ENCODE measurements at places on chromosomes 4 and X.

- DNase-seq, result no peak
Measured at GRCh38 chr4:76624241-76624681, 189.2 kb downstream of the SHROOM3 start.

GRCh38 chr4:7475207-7475606, 40.5 kb upstream of the PSAPL1 start:
- DNase-seq, result no peak

GRCh38 chrX:121755541-121755940, 708.1 kb downstream of the GLUD2 start:
- DNase-seq, result no peak

DNA sequence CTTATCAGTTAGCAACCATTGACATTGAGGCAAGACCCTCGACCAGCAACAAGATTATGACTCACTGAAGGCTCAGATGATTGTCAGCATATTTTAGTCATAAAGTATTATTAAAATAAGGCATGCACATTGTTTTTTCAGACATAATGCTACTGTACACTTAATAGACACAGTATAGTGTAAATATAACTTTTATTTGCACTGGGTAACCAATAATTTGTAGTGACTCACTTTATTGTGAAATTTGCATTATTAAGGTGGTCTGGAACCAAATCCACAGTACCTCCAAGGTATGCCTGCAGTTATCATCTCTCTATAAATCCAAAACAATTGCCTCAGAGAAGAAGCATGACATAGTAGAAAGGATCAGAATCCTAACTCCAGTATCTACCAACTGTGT, 330.1 kb upstream of the SMIM31 start:
- DNase-seq, result no peak

- DNase-seq, result no peak
Measured at GRCh38 chr4:15714646-15715435, 12.0 kb downstream of the BST1 start.

- DNase-seq, result no peak
Measured at GRCh38 chr4:135032670-135033069, 831.1 kb upstream of the PABPC4L start.

GRCh38 chrX:125132274-125132673, 187.4 kb upstream of the TEX13C start:
- no peak for DNase-seq

GRCh38 chr4:185713731-185714130, 98.3 kb downstream of the SORBS2 start:
- no peak for DNase-seq

GRCh38 chr4:84878546-84878945, 87.9 kb downstream of the WDFY3 start:
- no peak for DNase-seq

DNA sequence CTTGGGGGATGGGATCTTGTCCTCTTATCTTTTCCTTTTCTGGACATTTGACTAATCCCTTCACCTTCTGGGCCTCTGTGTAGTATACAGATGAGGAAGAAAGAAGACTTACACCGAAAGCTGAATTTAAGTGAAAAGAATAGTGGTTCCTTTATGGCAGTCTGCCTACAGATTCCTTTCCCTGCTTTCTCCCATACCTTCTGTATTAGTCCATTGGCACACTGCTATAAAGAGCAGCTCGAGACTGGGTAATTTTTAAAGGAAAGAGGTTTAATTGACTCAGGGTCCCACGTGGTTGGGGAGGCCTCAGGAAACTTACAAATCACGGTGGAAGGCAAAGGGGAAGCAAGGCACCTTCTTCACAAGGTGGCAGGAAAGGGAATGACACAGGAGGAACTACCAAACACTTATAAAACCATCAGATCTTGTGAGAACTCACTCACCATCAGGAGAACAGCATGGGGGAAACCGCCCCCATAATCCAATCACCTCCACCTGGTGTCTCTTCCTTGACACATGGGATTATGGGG, 34.0 kb upstream of the CD38 start:
- no peak for DNase-seq

GRCh38 chr4:28373601-28374000, 1513.0 kb downstream of the STIM2 start:
- DNase-seq, result no peak

- no peak for DNase-seq
Measured at GRCh38 chr4:127403471-127404084, 229.2 kb upstream of the INTU start.

- no peak for DNase-seq
Measured at GRCh38 chrX:41167888-41168287, 82.6 kb downstream of the USP9X start.

DNA sequence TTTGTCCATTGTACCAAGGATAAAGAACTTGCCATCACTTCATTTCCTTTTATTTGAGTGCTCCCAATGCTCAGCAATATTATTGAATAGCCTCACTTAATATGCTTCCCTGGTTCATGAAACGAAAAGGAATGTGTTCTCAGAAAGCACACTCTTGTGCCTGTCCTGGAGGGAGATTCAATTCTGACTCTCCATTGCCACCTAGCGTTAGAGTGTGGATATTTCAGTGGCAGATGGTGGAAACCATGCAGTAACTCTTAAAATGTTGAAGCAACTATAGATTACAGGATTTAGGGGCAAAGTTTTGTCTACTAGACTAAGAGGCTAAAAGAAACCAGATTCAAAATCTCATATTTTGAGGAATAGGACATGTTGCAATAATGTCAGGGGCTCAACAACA, 36.0 kb downstream of the GAB3 start:
- no peak for DNase-seq

DNA sequence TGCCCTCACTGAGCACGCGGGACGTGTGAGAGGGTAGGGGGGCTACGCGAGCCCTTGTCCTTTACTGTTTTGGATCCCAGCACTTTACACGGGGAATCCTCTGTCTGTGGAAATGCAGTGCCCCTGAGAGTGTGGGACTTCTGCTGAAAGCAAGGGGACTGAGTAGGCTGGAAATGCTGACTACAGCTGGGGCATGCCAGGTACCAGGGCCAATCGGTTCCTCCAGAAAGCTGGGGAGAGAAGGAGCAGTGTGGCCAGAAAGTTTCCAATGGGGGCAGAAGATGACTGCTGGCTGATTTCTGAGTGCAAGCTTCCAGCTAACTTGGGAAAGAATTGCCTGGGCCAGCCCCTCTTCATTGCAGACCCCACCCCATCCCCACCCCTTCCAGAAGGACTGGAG, 1.5 kb downstream of the NHSL2 start:
- DNase-seq, result no peak

DNA sequence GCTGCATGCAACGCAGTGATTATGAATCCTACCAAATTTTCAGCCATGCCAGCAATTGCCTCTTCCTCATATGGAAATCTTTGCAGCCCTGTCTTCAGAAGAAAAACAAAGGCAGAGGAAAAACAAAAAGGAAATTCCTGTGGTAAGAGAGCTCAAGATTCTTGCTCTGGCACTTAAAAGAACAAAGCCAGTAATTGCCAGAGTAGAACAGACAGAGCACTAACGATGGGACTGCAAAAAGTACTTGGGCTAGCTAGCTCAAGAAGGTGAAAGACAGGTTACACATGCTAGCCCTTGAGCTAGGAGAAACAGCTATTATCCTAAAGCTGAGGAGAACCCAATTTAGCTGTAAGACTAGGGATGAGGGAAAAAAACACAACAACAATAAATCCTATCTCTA, 582.3 kb downstream of the KCNIP4 start:
- no peak for DNase-seq

GRCh38 chr4:26717332-26717731, 133.4 kb downstream of the TBC1D19 start:
- DNase-seq, result no peak

GRCh38 chr4:163378661-163379060, 35.0 kb downstream of the NPY5R start:
- no peak for DNase-seq

DNA sequence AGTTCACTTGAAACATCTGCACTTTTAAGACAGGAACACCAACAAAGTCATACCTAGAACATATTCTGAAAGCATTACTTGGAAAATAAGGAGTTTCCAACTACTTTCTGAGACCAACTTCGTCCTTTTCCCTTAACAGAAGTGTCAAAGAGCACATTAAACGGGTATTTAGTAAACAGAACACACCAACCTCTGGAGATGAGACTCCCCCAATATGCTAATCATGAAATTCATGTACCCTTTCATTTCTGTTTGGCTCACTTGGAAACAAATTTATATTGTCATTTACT, 69.2 kb downstream of the NOCT start:
- DNase-seq, result no peak

- DNase-seq, result no peak
Measured at GRCh38 chrX:110182362-110182761, 135.5 kb downstream of the AMMECR1 start.

DNA sequence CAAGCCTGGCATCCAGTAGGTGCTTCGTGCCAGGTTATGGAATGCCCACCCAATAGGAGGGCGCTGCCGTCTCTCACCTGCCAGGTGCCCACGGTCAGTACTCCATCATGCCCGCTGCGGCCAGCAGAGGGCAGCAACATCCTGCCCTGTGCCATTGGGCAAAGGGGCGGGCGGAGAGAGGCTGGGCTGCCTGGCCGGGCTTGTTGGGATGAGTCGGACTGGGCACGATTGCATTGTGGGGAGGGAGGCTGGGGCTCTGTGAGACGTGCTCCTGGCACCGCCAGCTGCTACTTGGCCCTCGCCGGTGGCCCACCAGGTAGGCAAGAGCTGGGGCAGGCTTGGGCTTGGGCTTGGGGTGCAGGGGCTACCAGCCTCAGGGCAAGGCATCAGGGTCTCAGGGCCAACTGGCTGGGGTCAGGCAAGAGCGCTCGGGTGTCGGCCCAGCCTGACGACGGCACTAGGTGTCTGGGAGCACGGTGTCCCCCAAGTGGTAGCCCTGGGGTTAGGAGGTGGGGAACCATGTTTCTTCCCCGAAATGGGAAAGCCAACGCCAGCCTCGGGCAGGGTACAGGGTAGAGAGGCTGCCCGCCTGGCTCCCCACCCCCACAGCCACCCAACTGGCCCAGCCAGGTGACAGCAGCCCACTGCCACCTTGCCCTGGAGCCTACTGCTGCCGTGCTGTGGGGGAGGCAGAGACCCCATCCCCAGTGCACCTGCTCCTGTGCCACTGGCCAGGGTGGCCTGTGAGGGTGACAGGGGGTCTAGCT, at the start of gene PLXNB3:
Gene PLXNB3, plus strand, starts transcription at position 261 of the 767 bp plus-strand sequence. CDS start 1,287 bp downstream, outside the sequence.
- DNase-seq, result peak; percentile 51

DNA sequence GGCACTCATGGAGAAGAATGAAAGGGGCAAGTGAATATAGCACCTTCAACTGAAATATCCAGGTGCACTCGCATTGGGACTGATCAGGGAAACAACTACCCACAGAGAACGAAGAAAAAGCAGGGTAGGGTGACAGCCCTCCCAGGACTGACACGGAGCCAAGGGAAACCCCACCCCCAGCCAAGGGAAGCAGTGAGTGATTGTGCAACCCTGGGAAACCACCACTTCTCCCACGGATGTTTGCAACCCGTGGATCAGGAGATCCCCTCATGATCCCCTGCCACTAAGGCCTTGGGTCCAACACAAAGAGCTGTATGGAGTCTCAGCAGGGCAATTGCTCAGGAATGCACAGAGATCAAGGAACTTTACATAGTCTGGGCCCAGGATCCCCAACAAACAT, 158.5 kb upstream of the HCCS start:
- DNase-seq, result no peak

GRCh38 chr4:94507708-94508107, 56.0 kb downstream of the PDLIM5 start:
- no peak for DNase-seq

- DNase-seq, result no peak
Measured at GRCh38 chr4:129355516-129355915, 259.6 kb downstream of the C4orf33 start.
